ENCODE measurements at places on chromosomes 5 and 9.
A peak's percentile ranks its signal among the peaks of the same experiment; 100 is the strongest.

DNA sequence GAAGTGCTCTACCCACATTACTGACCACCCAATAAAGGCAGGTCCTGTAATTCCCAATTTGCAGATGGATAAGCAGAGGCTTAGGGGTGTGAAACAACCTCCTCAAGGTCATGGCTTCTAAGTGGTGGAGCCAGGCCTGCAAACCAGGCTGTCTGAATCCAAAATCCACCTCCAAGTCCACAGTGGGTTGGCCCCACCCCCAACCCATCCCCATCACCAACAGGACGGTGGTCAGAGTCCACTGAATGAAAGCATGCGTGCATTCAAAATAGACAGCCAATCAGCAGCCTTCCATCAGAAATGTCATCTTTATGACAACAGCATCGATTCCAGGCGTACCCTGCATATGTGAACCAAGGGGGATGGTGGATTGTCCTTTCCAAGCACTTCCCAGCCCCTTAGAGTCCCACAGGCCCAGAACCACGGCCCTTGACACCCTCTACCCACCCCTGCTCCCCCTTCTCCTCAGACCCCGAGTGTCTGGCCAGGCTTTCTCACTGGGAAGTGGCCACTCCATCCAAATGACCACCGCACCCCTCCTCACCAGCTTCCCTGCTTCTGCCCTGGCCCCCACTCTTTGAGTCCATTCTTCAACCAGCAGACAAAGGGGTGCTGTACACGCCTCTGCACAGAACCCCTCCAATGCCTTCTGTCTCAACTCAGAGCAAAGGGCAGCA lies 133.1 kb downstream of the KCNIP1 start:
- DNase-seq = no peak

GRCh38 chr9:88533951-88534455 lies 975 bp upstream of the NXNL2 start:
- DNase-seq = no peak

DNA sequence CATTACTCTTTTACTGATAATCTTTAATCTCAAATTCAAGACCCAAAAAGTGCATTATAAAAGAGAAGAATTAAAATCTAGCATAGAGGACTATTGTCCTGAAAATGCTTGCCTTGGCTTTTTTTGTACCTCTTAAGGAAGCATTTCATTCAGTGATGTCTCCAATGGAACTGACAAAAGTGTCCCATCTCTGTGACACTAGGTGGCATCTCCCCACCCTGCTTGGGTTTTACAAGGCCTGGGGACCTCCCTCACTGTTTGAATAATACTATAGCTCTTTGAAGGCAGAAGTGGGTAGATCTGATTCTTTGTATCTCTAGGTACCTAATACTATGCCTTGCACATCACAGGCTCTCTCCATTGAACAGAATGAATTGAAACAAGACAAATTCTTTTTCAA lies 180.6 kb downstream of the EPB41L4A start:
- DNase-seq = no peak

GRCh38 chr5:72166070-72166979 lies 59.0 kb downstream of the MAP1B start:
- DNase-seq = no peak

GRCh38 chr9:131117762-131118145 lies 7.6 kb upstream of the NUP214 start:
- no peak for DNase-seq

- DNase-seq = no peak
These were observed 1.0 kb upstream of the TLE1 start for GRCh38 chr9:81690251-81690851.

GRCh38 chr5:81553567-81554212 lies 159.8 kb upstream of the ACOT12 start:
- DNase-seq = no peak

GRCh38 chr9:20028849-20029231 lies 240.0 kb upstream of the SLC24A2 start:
- DNase-seq = no peak

- DNase-seq = no peak
These were observed 127.0 kb downstream of the TENT4A start for GRCh38 chr5:6840136-6840793.

GRCh38 chr5:68751661-68752060 lies 342.2 kb upstream of the SLC30A5 start:
- DNase-seq = no peak

DNA sequence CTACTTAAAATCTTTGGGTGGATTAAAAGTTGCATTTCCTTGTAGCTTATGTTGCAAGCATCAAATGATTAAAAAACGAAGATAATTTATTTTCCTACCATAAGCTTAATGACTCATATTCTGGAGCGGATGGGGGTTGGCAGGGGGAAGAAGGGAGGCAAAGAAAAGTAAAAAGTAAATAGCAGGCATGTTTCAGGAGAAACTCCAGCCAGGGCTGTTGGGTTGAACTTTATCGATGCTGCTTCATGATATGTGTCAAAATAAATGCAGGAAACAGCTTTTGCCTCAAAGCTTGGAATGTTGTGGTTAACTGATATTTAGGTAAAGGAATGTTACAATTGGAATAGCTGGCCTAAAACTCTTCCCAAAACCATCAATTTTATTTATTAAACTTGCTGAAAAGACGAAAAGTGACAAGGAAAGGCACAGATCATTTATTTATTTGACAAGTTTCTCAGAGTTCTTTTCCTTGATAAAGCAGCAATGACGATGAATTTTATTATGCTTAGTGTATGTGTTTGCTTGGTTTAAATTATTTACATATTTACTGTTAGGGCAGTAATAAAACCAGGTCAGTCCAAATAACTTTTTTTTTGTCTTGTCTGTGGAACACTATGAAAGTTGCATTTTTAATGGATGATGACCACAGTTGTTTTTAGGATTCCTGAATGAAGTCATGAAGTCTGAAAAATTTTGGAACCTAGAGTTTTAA lies 177.9 kb downstream of the PCSK1 start:
- DNase-seq = no peak

DNA sequence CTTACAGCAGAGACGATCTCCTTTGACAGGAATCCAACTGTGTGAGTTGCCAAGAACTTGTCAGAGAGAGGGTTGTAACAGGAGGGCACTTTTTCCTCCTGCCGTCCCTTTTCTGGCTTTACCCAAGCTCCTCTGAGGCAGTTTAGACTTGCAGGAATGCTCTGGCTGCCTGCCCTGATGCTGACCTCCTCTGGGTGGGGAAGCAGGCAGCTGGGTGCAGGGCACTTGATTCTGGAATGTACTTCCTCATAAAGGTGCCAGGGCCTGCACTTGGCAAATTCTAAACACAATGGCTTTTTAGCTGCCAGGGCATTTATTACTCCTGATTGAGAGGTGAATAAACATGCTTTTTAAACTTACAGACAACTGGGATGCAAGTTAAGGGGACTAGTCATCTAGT lies 190.4 kb downstream of the EPB41L4A start:
- DNase-seq = no peak

- no peak for DNase-seq
These were observed 14.1 kb upstream of the NUP214 start for GRCh38 chr9:131111186-131111853.

- no peak for DNase-seq
These were observed 583.9 kb upstream of the CTNND2 start for GRCh38 chr5:12488161-12488560.

DNA sequence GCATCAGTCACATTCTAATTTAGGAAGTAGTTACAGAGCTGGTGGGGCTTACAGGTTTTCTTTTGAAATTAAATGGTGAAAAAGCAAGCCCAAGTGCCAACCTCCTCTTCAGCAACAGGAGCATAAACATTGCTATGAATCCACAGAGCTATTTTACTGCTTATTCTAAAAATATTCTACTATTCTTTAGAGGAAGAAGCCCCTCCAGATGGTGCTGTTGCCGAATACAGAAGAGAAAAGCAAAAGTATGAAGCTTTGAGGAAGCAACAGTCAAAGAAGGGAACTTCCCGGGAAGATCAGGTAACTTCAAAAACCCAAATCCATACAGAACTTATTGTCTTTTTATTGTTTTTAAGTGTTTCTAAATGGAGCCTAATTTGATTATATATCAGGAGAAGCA lies 202.8 kb downstream of the CWC27 start:
- DNase-seq = no peak

DNA sequence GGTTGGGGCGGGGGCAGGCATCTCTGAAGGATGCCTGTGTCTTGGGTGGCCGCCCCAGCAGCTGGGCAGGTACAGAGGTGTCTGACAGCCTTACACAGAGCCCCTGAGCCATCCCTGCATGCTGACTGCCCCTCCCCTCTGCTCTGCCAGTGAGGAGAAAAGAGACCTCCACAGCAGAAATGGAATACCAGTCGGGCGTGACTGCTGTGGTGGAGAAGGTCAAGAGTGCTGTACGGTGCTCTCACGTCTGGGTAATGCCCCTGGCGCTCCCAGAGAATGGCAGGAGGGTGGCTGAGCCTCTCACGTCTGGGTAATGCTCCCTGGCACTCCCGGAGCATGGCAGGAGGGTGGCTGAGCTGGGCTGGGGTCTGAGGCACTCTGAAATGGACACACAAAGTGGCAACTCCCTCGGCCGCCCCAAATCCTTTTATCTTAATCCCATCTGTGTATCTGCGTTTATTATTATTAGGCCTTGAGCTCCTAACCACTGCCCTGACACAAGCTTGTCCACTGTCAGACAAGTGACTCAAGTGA lies 2.5 kb upstream of the RABL6 start:
- DNase-seq = no peak

DNA sequence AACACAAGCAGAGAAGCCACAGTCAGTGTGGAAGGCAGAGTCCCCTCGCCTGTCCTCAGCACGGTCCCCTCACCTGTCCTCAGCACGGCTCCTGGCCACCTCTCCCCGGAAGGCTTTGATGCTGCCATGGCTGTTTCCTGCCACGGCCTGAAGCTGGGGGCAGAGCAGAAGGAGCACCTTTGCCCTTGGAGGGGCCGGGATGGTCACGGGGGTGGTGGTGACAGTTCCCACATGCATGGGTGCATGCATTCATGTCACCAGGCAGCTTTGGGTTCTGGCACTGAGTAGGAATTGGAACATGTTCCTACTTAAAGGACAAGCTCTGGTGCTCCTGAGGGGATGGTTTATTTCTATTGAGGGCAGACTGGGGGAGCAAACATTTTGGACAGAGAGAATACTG lies 57.8 kb upstream of the PHYKPL start:
- DNase-seq = no peak

- DNase-seq = no peak
These were observed 357.0 kb upstream of the PIK3R1 start for GRCh38 chr5:67858471-67859031.

DNA sequence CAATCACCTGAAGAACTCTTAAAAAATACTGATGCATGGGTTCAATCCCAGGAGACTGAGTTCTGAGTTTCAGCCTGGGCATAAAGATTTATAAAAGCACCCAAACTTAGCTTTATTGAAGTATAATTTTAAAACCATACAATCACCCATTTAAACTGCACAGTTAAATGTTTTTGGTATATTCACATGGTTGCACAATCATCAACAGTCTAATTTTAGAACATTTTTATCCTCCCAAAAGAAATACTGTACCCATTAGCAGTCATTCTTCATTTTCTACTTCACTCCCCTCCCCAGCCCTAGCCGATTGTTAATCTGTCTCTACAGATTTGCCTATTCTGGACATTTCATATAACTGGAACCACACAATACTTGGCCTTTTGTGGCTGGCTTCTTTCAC lies 141.7 kb downstream of the ARSB start:
- DNase-seq = no peak

GRCh38 chr5:147685993-147686392 lies 96.5 kb downstream of the JAKMIP2 start:
- no peak for DNase-seq

GRCh38 chr9:116516456-116516855 lies 170.6 kb upstream of the TRIM32 start:
- no peak for DNase-seq

DNA sequence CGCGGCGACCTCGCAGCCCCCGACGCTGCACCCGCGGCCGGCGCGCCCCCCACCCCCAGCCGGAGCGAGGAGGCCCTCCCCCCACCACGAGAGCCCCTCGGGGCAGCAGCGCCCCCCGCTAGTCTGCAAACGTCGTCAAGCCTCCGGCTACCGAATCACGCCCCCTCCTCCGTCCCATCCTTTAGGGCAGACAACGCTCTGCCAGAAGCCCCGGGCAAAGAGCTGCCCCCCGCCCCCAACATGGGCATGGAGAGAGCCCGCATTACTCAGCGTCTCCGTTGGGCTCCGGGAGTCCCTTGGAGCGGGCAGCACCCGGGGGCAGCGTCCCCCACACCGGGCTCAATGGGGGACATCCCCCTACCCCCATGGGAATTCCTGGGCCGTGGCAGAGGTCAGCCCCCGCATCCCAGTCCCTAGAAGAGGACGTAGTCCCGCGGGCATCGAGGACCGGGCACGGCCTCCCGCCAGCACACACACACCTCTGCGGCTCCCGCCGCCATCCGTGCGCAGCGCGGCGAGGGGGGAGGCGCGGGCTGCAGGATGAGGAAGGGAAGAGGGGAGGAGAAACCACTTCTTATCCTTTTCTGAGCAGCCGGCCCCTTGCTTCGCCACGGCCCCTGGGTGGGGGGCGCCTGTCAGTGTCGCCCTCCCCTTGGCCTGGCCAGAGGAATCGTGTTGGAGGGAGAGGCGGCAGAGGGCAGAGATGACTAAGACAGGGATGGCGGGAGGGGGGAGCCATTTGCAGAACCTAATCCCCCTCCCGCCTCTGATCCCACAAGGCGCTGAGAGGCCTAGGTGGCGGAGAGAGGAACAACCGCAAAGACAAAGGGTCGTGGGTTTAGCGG lies 750 bp downstream of the DNM1 start:
- no peak for DNase-seq

- peak; percentile 97 for DNase-seq
These were observed 13.2 kb upstream of the AQP7 start for GRCh38 chr9:33415501-33416038.

GRCh38 chr9:85639675-85640186 lies 102.0 kb downstream of the AGTPBP1 start:
- DNase-seq = no peak

DNA sequence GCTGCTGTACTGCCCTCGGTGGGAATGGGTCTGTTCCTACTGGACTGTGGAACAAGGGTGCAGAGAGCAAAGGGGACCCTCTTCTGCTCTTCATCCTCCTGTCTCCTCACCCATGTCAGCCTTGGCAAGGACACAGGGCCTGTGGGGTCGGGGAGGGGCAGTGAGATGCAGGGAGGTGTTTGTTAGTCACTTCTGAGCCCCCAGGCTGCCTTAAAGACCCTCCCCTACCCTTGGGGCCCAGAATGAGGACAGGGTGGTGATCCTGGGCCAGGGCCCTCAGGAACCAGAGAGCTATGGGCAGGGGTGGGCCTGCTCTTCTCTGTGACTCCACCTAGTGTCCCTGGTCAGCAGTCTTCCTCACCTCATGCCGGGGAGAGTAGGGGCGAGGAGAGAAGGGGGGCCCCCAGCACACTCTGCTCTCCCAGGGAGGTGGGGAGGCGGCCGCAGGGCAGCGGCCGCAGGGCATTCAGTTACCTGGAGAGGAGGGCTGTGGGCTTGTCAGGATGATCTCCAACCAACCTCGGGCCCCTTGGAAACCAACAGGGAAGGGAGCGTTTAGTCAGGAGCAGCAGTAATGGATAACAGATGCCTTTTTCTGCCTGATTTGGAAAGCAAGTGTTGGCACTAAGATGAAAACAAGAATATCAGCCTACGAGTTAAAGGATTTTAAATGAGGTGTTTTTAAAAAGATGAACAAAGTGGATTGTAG lies 62.0 kb upstream of the GARNL3 start:
- DNase-seq = no peak

All from activated T-helper 1 cell treated with anti-CD3 and anti-CD28 coated beads, Interleukin-2, amount 50 U/mL, for 16 hours (primary cell).